ENCODE measurements at places on chromosomes 6 and 20.

GRCh38 chr20:57093766-57094165 is 172.7 kb downstream of the BMP7 start:
- DNase-seq, result no peak

- DNase-seq, result no peak
These were observed 14.4 kb upstream of the XRN2 start for GRCh38 chr20:21288587-21289370.

DNA sequence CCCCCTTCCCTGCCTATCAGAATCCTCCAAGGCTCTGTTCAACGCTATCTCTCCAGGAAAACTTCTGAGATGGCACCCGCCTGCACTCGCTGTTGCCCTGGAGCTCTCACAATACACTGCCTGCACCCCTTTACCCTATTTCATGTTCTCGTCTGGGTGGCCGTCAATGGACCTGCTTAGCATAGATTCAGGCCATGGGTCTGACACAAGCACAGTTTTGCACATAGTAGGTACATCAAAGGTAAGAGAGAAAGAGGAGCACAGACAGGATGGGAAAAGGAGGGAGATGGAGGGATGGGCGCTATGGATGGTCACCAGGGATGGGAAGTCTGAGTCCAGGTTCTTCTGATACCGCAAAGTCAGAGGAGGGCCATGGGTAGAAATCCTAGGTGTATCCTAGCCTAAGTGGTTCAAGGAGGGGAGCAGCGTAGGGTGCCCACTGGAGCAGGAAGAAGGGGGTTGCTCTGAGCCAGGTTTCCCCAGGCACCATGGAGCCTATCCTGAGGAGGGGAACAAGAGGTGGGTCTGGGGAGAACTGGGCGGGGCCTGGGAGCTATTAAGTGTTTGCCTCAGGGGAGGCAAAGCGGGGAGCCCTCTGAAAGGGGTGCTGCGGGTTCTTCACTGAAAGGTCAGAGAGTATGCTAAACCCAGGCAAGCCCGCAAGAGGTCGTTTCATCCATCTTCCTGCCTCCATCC is 89.3 kb downstream of the MRPL14 start:
- no peak for DNase-seq

- DNase-seq, result no peak
These were observed 496.3 kb upstream of the MAP3K7 start for GRCh38 chr6:91083211-91083610.

DNA sequence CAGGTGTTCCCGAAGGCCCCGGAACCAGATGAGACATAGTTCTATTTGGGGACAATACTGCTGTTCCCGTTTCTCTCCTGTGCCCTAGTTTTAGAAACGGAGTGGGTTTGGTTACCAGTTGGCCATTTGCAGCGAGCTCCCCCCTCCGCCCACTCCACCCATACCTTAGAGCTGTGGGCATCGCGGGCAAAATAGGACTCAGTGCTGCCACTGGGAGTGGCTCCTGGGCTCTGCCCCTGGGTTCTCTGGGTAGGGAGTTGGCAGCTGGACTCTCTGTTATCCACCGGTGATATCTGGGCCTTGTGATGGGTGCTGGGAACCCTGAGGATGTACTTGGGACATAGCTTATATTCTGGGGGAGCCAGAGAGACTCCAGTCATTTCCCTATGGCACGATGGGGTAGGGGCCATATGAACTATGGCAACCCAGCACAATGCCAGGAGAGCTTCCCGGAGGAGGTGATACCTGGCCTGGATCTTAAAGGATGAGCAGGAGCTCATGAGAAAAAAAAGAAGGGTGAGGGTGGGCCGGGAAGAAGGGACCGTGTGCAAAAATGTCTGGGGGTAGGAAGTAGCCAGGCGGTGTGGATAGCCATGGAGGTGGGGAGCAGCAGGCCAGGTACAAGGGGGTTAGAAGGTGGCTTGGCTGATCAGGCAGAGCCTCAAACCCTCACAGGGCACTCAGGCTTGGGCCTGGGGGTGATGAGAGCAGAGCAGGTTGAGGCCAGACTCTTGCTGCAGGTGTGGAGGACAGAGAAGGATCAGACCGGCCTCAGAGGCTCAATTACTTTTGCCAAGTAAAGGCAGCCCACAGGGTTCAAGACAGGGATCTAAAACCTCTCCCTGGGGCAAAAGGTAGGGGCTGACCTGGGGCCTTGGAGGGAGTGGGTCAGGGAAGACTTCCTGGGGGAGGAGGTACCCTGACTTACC is 9.6 kb downstream of the SRC start:
- DNase-seq, result no peak

DNA sequence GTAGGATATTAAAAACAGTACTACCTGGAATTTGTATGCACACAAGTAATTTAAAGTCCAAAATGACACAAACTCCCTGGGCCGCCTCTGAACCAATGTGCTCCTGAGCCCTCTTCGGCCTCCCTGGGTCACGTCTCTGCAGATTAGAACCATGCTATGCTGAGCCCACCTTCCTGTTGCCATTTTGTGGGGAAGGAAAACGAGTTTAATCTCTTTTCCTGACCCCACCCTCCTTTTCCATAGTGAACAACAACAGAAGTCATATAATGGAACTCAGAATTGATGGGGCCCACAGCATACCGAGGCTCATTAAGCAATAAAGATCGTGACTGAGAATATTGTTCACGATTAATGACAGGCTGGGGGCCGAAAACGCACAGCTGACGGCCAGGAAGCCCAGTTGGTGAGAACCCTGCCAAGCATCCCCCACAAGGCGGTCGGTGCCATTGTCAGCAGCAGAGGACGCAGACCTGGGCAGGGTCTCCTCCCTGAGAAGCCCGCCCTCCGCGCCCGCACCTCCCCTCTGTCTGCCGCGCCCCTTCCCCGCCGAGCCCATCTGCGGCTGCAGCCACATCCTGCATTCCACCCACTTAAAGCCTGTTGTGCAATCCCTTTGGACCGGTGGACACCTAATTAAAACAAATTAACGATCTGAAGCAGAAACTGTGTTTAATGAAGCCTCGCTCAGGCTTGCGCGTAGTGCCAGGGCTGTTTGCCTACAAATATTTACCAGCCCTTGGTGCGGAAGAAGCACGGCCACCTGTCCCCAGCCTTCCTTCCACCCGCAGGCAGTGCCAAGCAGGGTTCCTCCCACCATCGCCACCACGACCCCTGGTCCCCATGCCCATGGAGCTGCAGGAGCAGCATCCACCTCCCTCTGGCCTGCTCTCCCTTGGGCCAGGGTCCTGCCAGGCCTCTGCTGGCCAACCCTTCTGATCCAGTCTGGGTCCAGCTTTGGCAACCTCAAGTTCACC is 68.1 kb downstream of the DLL1 start:
- DNase-seq, result no peak

GRCh38 chr6:5095236-5095635 is 10.1 kb downstream of the PPP1R3G start:
- no peak for DNase-seq

GRCh38 chr6:68427630-68428029 is 207.5 kb upstream of the ADGRB3 start:
- no peak for DNase-seq

DNA sequence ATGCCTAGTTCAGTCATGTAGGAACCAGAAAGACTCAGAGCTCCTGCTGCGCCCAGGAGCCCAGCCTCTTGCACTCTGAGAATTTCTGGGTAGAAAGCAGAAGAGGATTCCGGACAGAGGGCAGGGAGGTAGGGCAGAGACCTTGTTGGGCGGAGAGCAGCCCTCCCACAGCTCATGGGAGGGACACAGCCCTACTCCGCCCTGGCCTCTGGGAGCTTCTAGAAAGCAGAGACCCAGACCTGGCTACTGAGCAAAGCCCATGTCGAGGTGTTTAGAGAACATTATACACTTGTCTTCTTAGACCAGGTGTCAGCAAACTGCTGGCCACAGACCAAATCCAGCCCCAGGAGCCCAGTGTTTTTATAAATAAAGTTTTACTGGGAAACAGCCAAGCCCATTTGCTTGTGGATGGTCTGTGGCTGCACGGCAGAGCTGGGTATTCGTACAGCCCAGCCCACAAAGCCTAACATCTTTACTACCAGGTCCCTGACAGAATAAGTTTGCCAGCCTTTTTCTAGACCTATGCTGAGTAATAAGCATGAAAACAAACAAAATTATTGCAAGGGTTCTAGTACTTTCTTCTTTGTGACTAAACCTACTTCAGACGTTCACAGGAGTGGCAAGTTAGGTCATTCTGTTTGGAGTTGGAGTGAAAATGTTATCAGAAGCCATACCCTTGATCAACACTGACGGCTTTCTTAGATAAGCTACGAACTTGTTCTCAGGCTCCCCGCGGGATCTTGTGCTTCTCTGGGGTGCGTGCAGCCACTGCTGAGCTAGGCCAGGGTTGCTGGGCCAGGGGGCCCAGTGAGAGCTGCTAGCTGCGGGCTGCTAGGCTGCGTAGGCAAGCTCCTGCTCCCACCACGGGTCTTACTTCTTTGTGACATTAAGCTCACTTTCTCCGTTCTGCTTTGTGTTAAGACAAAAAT is 235.1 kb upstream of the FOXQ1 start:
- peak; percentile 58 for DNase-seq
